ENCODE measurements at places on chromosomes 16 and 17. TPM values are rescaled to one million over a fixed set of nuclear protein-coding genes. Genes with fewer than 3 reads are reported as not detected.
A peak's percentile ranks its signal among the peaks of the same experiment; 100 is the strongest.

DNA sequence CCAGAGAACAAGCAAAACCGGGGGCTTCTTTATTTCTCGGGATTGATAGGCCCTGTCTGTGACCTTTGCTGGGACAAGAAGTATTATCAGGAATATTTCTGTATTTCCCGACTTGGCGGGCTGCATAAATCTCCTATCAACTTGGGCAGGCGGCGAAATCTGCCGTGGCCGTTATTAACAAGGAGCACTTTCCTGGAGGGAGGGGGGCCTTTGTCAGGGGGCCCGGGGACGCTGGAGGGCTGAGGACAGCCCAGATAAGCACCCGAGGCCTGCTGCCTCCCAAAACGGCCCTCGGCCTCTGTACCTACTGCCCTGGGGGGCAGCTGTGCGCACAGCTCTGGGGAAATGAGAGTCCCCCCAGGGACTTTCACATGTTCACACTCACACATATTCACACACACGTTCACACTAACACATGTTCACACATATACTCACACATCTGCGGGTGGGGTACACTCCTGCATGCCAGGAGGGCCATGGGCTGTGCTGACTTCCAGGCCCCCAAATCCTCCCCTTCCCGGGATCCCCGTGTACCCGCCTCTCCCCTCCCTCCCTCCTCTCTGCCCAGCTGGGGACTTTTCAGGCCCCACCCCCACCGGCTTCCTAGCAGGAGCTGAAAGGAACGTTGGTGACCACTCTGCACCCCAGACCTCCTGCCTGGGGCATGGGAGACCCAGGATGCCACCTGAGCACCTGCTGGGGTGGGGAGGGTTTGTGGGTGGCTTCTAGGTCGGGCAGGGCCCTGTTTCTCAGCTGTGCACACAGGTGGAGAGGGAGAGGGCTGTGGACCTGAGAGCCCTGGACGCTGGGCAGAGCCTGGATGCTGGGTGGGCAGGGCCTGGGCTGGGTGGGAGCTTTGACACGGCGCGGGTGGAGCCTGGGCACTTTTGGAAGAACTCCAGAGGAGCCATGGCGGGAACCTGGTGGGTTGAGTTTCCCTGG is 24.3 kb upstream of the GSE1 start:
- H3K27ac ChIP-seq: no peak overlapping the region
- peaks cover 2% of the 10 kb centered on the region for H3K4me1 ChIP-seq
- H3K4me3 ChIP-seq: no peak overlapping the region

- no peaks in the 10 kb centered on the region for H3K27me3 ChIP-seq
- no peak for DNase-seq
- H3K4me3 ChIP-seq: peak overlapping the region; percentile 33
These were observed 39.4 kb downstream of the XPO6 start for GRCh38 chr16:28172336-28172735.

- H3K27me3 ChIP-seq: no peaks in the 10 kb centered on the region
- H3K4me1 ChIP-seq: no peaks in the 10 kb centered on the region
- H3K4me3 ChIP-seq: no peak overlapping the region
- no peak for DNase-seq
- H3K36me3 ChIP-seq: no peaks in the 10 kb centered on the region
These were observed 313.2 kb upstream of the KCNJ16 start for GRCh38 chr17:69761767-69762321.

The HOXB5 gene
- total RNA-seq: 0.16 TPM

The GRB7 gene
- total RNA-seq: not detected
